Esophagus squamous epithelium (tissue), 5 donors: ENCODE measurements at places on chromosomes 5 and 9.

- no peak for DNase-seq
These were observed 633.0 kb downstream of the LRRC70 start for GRCh38 chr5:63211448-63212132.

DNA sequence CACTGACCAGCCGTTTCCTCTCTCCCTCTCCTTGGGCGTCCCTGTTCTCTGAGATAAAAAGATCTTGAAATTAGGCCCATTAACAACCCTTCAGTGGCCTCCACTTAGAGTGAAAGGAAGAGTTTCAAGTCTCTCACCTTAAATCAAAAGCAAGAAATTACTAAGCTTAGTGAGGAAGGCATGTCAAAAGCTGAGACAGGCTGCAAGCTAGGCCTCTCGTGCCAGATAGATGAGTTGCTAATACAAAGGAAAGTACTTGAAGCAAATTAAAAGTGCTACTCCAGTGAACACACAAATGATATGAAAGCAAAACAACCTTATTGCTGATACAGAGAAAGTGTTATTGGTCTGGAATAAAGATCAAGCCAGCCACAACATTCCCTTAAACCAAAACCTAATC lies 331.3 kb upstream of the SEMA6A start:
- DNase-seq, result no peak

GRCh38 chr9:77606526-77606925 lies 41.6 kb downstream of the GNA14 start:
- no peak for DNase-seq

DNA sequence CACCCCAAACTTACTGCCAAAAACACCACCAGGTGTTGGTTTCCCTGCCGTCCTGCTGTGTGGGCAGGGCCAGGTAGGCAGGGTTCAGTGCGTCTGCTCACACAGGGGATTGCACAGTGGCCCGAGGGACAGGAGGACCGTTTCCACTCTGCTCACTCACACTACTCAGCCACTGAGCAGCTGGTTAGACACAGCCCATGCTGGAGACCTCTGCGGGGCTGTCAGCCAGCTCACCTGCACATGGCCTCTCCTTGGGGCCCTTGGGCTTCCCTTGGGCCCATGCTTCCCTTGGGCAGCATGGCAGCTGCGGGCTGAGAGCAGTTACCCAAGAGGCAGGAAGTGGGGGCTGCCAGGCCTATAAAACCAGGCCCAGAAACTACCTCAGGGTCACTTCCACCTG lies 79.0 kb downstream of the SYK start:
- no peak for DNase-seq

- DNase-seq, result no peak
These were observed 893.8 kb downstream of the TLE4 start for GRCh38 chr9:80465556-80465955.

DNA sequence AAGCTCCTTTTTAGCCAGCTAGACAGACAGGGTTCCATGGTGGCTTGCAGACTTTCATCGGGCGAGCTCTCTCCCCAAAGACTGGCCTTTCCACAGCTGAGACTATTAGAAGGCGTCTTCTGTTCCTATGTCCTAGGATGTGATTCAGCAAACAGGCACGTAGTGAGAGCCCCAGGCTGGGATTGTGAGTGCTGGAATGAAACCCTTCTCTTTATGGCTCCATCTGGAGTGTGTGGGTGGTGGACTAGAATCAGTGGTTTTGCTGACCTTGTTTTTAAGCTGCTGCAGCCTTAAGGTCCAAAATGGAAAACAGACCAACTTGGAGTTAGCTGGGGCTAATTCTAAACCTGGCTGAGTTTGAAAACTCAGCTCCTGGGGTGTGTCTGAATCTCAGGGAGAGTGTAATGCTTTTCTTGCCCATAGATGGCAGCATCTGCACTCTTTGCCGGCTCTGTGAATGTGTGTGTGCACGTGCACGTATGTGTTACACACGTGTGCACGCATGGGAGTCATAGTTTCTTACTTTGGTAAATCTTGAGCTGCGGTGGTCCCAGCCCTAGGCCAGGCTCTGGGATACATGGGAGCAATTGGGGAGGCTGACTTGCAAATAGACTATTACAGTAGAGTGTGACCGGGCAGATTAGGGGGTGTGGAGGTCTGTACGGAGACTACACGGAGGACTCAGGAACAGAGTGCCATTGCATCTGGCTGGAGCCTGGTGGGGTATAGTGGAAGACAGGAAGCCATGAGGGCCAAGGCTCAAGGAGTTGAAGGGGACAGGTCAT lies 10.7 kb downstream of the GSN start:
- no peak for DNase-seq

- DNase-seq, result no peak
These were observed 68.7 kb downstream of the INSYN2B start for GRCh38 chr5:169911448-169912212.
